Substantia nigra (tissue), 51 donors: ENCODE measurements at places on chromosomes 3 and 15.

- no peak for DNase-seq
Observed at GRCh38 chr3:122506450-122506849, 8.3 kb downstream of the KPNA1 start.

GRCh38 chr3:179958143-179958542 is 78.6 kb downstream of the PEX5L start:
- no peak for DNase-seq

GRCh38 chr15:41822471-41822870 is 5.4 kb upstream of the JMJD7 start:
- no peak for DNase-seq

DNA sequence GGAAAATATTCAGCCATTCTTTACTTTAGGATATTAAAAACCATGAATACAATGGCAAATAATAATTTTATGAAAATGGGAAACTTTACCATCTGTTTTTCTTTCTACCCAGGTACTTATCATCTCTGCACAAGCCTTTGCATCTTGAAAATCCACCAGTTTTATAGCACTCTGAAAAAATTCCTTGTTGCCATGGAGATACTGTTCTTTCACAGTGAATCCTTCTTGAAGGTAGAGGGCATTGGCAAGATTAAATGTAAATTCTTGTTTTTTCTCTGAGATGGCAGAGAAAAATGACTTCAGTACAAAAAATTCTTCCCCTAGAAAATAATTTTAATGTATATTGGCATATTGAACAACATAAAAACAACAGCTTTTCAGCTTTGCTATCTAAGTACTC is 6.9 kb downstream of the SERPINI2 start:
- DNase-seq, result no peak

DNA sequence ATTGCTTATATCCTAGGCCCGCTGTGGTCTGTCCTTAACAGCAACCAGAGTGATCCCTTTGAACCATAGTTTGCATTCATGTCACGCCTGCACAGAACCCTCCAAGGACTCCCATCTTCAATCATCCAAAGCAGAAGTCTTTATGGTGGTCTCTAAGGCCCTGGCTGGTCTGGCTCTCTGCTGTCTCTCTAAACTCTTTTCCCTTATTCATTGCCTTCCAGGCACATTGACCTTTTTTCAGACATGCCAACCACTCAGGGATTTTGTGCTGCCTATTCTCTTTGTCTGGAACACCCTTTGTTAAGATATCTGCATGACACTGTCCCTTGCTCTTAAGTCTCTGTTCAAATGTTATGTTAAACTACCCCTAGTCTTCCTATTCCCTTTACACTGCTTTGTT is 21.9 kb upstream of the ZBTB47 start:
- DNase-seq, result no peak

DNA sequence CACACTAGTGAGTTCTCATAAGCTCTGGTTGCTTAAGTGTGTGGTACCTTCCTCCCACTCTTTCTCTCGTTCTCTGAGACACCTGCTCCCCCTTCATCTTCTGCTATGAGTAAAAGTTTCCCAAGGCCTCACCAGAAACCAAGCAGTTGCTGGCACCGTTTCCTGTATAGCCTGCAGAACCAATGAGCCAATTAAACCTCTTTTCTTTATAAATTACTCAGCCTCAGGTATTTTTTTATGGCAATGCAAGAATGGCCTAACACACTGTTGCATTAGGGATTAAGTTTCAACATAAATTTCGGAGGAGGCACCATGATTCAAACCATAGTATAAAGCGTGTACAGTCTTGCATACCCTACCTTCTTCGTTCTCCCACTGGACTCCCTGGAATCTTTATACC is 252.3 kb upstream of the CHRM5 start:
- DNase-seq, result no peak

- DNase-seq, result no peak
Observed at GRCh38 chr3:123404391-123404790, 44.5 kb downstream of the ADCY5 start.

- no peak for DNase-seq
Observed at GRCh38 chr3:48553886-48554845, 2.4 kb downstream of the PFKFB4 start.

DNA sequence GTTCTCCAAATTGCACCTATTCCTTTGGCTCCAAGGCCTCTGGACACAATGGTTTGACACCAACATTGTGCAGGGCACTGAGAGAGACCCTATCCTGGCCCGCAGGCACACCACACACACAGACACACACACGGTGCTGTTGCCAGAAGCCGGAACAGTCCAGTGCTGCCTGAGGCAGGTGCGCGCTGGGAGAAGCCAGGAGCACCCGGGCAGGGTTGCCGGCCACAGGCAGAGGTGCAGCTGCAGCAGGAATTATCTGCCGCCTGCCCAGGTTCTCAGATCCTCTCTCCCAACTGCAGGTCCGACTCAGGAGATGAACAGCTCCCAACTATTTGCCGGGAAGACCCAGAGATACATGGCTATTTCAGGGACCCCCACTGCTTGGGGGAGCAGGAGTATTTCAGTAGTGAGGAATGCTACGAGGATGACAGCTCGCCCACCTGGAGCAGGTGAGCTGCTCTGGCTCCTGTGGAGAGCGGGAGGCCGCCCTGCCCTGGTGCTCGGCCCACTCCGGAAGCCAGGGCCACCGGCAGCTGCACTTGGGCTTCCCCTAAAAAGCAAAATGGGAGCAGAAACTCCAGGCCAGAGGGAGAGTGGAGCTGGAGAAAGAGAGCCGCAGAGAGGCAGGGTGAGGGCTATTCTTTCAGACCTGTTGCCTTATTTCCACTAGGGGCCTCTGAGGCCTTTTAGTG is 42.9 kb downstream of the CHDH start:
- DNase-seq, result no peak

DNA sequence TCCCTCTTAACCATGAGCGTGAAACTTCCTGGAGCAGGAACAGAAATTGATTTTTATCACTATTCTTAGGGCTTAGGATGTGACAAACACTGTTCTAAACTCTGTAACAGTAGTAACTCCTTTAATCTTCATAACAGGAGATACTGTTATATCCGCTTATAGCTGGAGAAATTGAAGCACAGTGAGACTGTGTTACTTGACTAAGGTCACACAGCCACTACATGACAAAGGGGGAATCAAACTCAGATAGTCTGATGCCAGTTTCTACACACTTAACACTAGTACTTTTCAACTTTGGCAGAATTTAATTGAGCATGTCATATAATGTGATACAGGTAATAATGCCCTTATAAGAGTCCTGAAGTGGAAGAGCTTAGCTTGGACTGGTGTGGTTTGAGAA is 800 bp upstream of the TARS3 start:
- no peak for DNase-seq

- DNase-seq, result no peak
Observed at GRCh38 chr15:74062671-74063070, 19.7 kb downstream of the GOLGA6A start.

DNA sequence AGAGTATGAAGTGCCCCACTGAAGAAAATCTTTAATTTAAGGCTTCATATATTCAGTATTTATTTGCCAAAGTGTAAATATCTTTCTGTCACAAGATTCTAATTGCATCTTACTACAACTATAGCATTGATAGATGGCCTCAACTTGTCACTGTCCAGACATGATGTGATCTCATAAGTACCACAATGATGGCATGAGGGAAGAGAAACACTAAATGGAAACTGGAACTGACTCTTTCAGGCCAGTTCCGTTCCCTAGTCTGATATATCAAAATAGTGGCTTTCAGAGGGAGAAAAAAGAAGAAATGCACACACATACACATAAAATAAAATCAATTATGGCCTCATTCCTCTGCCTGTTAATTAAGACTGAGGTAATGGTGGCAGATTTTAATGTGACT is 615.7 kb downstream of the TBL1XR1 start:
- DNase-seq, result no peak

- no peak for DNase-seq
Observed at GRCh38 chr3:33681667-33682066, 36.4 kb downstream of the CLASP2 start.

DNA sequence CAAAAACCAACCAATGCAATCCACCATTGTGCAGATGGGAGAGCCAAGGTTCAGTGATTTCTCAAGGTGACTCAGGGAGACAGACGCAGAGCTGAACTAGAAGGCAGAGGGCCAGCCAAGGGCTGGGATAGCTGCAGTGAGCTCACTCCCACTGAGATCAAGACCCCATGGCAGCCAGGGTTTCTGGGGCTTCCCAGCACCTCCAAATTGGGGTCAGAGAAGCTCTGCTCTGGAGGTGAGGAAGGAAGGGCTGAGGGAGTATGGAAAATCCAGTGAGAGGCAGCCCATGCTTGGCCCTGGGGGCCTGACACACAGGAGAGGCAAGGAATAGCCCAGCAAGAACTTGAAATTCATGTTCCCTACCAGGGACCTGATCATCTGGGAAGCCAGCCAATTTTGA is 61.0 kb downstream of the ISG20 start:
- no peak for DNase-seq

DNA sequence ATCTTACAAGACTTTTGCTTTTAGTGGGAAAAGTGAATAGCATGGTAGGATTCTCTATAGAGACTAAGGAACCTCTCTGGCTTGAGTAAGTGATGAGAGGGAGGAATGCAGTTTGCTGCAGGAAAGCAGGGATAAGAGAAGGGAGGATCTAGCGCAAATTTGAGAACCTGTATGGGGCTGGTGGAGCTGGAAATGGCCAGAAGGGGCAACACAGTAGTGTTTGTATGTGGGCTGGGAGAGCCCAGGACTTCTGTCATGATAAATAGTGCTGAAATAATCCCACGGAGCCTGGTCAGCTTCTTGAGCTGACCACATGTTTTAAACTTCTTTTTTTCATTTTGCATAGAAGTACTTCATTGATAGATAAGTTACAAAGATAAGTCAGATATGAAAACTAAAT is 11.2 kb upstream of the SHC4 start:
- DNase-seq, result no peak

- DNase-seq, result no peak
Observed at GRCh38 chr3:69560116-69560515, 174.2 kb upstream of the FRMD4B start.

- no peak for DNase-seq
Observed at GRCh38 chr3:95474338-95474737, 1340.1 kb upstream of the EPHA6 start.

GRCh38 chr3:1823867-1824266 is 274.8 kb upstream of the CNTN4 start:
- DNase-seq, result no peak

GRCh38 chr3:85297291-85297690 is 338.5 kb downstream of the CADM2 start:
- DNase-seq, result no peak

DNA sequence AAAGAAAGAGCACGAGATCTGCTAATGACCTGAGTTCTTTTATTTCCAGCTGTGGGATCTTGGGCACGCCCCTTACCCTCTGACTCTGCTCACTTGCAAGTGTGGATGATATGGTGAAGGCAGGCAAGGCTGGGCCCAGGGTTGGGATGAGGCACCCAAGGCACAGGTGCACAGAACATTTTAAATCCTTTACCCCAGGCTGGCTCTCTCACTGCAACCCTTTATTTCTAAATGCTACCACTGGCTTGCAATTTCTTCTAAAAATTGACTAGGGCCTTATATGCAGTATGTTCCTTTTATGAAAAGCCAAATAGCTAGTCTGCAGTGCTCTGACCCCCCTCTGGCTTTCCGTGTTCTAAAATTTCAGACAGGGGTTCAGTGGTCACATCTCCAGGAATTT is 237.7 kb downstream of the VPS13C start:
- no peak for DNase-seq

DNA sequence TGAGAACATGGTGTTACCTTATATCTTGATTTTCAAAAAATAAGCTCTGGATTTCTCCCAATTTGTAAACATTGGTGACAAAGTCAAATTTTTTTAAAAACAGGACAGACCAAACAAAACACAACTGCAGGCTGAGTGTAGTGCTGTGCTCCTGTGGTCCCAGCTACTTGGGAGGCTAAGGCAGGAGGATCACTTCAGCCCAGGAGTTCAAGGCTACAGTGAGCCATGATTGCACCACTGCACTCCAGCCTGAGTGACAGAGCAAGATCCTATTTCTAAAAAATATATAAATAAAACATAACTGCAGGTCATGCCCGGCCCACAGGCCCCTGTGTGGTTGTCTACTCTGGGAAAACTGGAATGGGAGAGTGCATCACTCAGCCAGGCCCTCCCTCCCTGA is 4.0 kb upstream of the ZXDC start:
- no peak for DNase-seq

GRCh38 chr3:58646503-58646902 is 20.1 kb downstream of the FAM3D start:
- no peak for DNase-seq
